ENCODE measurements at places on chromosomes 12 and 14. TPM values are rescaled to one million over a fixed set of nuclear protein-coding genes. Genes with fewer than 3 reads are reported as not detected.

Gene EIF2S3B
- 1.9 TPM for polyA plus RNA-seq

GRCh38 chr14:83478741-83479140, 1945.1 kb upstream of the SEL1L start:
- DNase-seq = no peak

- no peak for DNase-seq
Measured at GRCh38 chr14:105213361-105213760, 32.2 kb upstream of the NUDT14 start.

- DNase-seq = no peak
Measured at GRCh38 chr12:72256725-72257124, 15.4 kb upstream of the TRHDE start.

DNA sequence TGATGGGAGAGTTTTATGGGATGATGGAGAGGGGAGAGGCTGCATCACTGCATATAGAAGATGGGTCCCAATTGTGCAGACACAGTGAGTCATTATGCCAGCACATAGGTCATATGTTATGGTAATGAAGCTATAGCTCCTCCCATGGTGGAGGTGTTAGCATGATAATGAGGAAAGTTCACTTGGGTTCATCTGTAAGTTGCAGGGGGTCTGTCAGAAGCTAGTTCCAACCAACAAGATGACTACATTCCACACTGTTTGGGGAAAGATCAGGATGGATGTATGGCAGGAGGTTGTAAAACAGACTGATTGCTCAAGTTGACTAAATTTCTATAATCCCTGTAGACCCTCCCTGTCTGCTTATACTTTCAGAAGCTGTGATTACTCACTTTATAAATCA, 561.3 kb downstream of the C12orf50 start:
- no peak for DNase-seq

DNA sequence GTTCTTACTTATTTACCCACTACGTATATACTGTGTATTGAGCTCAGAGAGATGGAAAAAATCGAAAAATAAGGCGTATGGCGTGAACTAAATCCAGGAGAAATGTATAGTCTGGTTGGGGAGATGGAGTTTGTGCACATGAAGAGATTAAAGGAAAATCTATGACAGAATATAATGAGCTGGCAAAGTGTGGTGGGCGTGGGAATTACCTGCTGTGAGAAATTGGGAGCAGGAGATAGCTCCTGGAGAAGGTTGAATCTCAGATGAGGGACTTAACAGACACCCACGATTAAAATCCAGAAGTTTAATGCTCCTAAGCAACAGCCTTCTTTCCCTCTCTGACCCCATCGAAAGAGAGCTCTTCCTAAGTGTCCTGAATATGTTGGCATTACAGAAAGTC, 224.2 kb upstream of the FKBP4 start:
- no peak for DNase-seq

- no peak for DNase-seq
Measured at GRCh38 chr14:60326274-60326673, 77.3 kb downstream of the PPM1A start.

DNA sequence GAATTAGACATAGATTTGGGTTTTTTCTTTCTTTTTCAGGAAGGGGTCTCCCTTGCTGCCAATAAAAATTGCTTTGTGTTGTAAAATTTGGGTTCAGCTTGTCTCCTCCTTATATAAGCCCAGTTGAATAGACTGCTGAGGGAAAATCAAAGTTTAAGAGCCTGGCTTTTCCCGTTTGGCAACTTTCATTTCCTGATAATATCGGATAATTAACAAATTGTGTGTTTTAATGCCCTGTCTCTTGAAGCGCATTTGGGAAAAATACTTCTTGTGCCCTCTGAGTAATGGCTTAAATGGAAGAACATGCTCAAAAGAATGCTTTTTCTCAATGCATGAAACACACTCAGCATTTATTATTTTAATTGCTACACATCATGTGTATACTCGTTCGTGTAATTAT, 198.0 kb upstream of the DCN start:
- peak; percentile 44 for DNase-seq

DNA sequence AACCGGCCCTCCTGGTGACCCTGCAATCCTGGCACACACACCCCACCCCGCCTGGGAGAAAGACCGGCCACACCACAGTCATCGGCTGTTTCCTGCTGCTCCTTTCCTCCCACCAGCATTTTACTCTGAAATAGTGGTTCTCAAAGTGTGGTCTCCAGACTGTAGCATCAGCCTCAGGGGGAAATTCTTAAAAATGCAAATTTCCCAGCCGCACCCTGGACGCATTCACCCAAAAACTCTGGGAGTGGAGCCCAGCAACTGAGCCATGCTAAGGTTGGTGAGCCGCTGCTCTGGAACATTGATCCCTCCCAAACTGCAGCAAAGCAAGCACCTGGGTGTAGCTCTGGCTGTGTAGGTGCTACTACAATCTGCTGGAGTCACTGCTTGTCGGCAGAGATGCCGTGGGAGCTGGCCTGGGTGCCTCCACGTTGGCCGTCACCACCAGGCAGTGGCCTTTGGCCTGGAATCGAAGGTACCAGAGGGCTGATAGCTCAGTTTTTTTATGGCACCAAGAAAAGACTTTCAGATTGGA, 38.4 kb upstream of the BCL2L14 start:
- no peak for DNase-seq

DNA sequence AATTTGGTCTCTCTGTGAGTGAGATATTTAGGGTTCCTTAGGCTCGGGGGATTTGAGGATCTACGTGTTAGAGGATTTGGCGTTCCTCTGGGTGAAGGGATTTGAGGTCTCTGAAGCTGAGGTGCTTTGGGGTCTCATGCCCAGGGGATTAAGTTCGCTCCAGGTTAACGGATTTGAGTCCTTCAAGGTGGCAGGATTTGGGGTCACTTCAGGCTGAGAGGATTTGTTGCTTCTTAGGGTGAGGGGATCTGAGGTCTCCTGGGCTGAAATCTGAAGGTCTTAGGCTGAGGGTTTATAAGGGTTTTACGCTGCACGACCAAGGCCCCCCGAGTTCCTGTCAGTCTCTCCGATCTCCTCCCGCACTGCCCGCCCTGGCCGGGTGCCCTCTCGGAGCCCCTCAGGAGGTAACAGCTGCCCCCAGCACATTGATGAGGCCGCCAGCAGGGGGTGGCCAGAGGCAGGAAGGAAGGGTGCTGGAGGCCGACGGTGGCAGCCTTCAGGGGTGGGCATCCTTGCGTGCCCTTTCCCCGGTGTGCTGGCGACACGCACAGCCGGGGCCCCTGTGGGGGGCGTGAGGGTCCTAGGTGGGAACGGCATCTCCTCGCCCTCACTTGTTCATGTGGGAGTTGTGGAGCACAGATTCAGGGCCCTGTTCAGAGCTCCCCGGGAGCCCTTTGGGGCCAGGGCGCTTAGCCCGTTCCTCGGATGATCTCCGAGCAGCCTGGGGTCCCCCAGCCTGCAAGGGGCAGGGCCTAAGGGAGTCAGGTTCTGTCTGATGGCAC, 14.3 kb downstream of the CEP170B start:
- DNase-seq = no peak

GRCh38 chr12:120231316-120232011, 30.6 kb upstream of the RPLP0 start:
- peak; percentile 35 for DNase-seq

Gene ARHGDIB
- polyA plus RNA-seq = 60.9 TPM

DNA sequence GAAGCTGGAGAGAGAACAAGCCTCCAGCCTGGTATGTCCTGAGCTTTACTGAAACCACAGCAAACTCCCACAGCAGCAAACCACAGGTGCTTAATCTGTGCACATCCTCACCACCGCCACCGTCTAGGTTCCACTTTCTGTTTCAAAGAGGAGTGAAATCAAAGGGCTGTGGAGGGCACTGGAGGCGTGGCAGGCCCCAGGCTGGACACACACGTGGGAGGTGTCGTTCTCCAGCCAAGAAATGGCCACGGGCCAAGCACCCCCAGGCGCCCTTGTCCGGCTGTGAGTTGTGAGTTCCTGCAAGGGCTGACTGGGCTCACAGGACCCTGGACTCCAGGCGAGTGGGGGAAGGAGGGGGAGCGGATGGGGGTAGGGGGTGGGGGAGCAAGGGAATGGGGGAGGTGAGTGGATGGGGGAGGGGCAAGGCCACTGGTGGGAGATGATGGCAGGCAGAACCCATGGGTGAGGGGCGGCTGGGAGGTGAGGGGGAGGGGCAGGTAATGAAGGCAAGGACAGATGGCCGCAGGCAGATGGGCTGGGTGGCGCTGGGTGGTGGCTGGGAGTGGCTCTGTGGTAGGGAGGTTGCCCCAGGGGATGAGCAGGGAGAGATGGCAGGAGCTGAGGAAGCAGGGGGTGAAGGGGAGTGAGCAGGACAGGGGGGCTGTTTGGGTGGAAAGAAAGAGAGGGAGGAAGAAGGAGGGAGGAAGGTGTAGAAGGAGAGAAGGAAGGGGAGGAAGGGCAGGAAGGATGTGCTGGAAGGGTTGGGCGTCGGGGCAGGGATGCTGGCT, 86.7 kb downstream of the NCOR2 start:
- DNase-seq = peak; percentile 66

DNA sequence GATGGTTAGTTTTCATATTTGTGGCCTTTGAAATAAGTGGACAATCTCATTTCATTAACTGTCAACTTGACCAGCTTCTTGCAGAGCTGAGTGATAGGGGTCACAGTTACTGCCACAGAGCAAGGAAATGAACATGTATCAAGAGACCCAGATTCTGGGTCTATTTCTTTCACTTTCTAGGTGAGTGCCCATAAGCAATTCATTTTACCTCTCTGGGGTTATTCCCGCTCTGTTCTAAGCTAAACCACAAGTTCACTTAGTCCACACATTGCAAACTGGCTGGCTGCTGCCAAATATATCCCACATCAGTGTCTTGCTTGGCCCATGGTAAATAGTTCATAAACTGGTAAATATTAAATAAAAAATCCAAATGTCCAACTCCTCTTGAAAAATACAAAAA, 29.9 kb downstream of the GPHB5 start:
- DNase-seq = no peak

GRCh38 chr14:104303705-104304425, 165.5 kb downstream of the KIF26A start:
- peak; percentile 70 for DNase-seq

Gene TAS2R9
- polyA plus RNA-seq = not detected

DNA sequence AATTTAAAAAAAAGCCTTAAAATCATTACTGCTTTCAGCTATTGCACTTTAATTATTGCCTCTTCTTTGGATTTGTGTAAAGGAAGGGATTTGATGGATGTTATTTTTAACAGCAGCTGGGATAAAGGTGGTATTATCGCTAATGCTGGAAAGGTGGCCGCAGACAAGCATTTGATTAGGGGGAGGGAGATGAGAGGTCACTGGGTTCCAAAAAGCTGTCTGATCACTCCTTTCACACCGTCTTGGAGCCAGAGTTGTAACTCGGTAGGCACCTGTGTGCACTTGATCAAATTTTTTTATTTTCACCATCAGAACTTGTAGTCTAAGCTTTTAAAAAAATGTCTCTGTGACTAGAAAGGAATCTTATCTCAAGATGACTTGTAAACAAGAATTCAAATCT, 99.8 kb downstream of the AKAP6 start:
- no peak for DNase-seq

DNA sequence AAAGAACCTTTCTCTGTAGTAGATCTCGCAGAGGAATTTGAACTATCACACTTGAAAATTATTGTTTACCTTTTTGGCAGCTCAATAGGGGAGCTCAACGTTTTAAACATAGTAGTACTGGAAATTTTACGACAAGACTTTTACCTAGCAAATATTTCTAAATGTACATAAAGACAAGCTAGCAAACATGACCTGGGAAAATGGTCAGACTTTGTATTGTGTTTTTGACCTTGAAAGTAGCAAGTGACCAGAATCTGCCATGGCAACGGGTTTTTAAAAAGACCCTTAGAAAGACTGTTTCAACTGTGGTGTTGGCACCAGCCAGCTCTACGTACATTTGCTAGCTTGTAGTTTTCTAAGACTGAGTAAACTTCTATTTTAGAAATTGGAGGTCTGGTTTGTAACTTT, 20.2 kb upstream of the A2M start:
- no peak for DNase-seq

Gene LALBA
- not detected for polyA plus RNA-seq

DNA sequence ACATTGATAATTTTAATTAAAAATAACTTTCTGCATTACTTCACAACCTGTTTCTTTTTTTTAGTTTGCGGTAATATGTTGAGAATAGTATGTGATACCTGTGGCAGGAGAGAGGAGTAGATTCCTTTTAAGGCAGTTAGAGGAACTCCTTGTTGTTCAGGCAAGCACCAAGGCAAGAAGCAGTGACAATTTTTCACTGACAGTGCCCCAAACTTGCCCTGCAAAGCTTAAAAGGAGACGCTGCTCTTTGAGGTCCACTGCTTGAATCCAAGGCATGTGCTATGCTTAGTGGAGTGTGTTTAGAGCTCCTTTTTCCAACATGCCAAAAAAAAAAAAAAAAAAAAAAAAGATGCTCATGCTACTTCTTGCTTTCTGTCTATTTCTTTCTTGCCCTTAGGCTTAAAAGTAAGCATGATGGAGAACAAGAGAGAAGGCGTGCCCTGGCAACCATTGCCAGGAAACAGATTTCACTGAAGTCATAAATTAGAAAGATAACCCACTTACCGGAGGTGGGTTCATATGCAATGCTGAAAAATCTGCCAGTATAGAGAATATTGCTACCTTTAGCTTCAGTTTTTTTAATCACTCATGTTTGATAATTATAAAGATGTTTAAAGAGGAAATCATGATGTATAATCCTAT, 58.3 kb upstream of the DYRK2 start:
- DNase-seq = no peak

Gene PRICKLE1
- 55.0 TPM for polyA plus RNA-seq

GRCh38 chr14:54606631-54607133, 39.8 kb downstream of the SAMD4A start:
- DNase-seq = no peak

Gene FOXN4
- polyA plus RNA-seq = 0.85 TPM

Gene ANO4
- 4.7 TPM for polyA plus RNA-seq

GRCh38 chr12:117907108-117907689, 61.6 kb downstream of the KSR2 start:
- no peak for DNase-seq

Gene DBX2
- polyA plus RNA-seq = not detected

Gene RALGAPA1
- polyA plus RNA-seq = 42.0 TPM

Gene SNW1
- 92.0 TPM for polyA plus RNA-seq

Gene GPR65
- 0.70 TPM for polyA plus RNA-seq

Gene SLC38A4
- polyA plus RNA-seq = 6.3 TPM

Gene STAB2
- polyA plus RNA-seq = 31.7 TPM

GRCh38 chr14:49593016-49593415, 5.7 kb upstream of the LRR1 start:
- no peak for DNase-seq

Measured in left lung (tissue), 14 donors.